Heart left ventricle (tissue), 16 donors: ENCODE measurements at places on chromosomes 6 and 20. TPM values are rescaled to one million over a fixed set of nuclear protein-coding genes. Genes with fewer than 3 reads are reported as not detected.

- no peak for DNase-seq
- H3K27ac ChIP-seq = no peak overlapping the region
- H3K4me1 ChIP-seq = peaks cover 4% of the 10 kb centered on the region
- H3K27me3 ChIP-seq = no peaks in the 10 kb centered on the region
- no peaks in the 10 kb centered on the region for H3K36me3 ChIP-seq
These were observed 11.5 kb upstream of the BTBD9 start for GRCh38 chr6:38651121-38651784.

DNA sequence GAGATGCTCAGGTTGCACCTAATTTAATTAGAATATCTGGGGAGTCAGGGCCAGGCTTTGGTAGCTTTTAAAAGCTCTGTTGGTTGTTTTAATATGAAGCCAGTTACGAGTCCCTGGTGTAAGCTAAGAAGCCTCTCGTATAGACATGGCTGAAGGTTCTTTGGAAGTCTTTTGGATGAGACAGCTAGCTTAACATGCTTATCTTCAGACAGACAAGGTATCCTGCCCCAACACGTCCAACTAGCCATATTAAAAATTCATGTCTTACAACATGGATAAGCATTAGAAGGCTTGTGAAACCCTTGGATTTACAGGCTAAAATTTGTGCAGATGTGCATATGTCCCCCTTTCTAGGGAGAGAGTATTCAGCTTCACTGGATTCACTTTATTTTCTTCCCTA, 105.7 kb upstream of the KCNK16 start:
- DNase-seq = no peak
- no peaks in the 10 kb centered on the region for H3K4me1 ChIP-seq
- no peak overlapping the region for H3K4me3 ChIP-seq
- no peak overlapping the region for H3K27ac ChIP-seq
- no peaks in the 10 kb centered on the region for H3K27me3 ChIP-seq
- no peaks in the 10 kb centered on the region for H3K36me3 ChIP-seq

GRCh38 chr6:16124198-16125180, 4.4 kb upstream of the MYLIP start:
- H3K4me3 ChIP-seq = no peak overlapping the region
- no peaks in the 10 kb centered on the region for H3K36me3 ChIP-seq
- no peak overlapping the region for H3K27ac ChIP-seq
- DNase-seq = no peak

The RAET1L gene
- polyA plus RNA-seq = not detected

The OR2H2 gene
- polyA plus RNA-seq = not detected

The NAA20 gene
- 130 TPM for polyA plus RNA-seq

GRCh38 chr20:56788041-56788670, 159.1 kb downstream of the TFAP2C start:
- DNase-seq = no peak
- no peaks in the 10 kb centered on the region for H3K36me3 ChIP-seq
- H3K27ac ChIP-seq = no peak overlapping the region

The C6orf118 gene
- not detected for polyA plus RNA-seq

DNA sequence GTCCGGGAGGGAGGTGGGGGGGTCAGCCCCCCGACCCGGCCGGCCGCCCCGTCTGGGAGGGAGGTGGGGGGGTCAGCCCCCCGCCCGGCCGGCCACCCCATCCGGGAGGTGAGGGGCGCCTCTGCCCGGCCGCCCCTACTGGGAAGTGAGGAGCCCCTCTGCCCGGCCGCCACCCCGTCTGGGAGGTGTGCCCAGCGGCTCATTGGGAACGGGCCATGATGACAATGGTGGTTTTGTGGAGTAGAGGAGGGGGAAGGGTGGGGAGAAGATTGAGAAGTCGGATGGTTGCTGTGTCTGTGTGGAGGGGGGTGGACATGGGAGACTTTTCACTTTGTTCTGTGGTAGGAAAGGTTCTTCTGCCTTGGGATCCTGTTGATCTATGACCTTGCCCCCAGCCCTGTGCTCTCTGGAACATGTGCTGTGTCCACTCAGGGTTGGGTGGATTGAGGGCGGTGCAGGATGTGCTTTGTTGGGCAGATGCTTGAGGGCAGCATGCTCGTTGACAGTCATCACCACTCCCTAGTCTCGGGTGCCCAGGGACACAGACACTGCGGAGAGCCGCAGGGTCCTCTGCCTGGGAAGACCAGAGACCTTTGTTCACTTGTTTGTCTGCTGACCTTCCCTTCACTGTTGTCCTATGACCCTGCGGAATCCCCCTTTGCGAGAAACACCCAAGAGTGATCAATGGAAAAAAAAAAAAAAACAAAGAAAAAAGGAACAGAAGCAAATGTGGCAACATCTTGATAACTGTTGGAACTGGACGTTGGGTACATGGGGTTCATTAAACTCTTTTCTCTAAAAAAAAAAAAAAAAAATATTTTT, 15.7 kb upstream of the E2F1 start:
- H3K27me3 ChIP-seq = no peaks in the 10 kb centered on the region
- no peak overlapping the region for H3K4me3 ChIP-seq
- peaks cover 6% of the 10 kb centered on the region for H3K36me3 ChIP-seq
- DNase-seq = no peak
- H3K4me1 ChIP-seq = no peaks in the 10 kb centered on the region

DNA sequence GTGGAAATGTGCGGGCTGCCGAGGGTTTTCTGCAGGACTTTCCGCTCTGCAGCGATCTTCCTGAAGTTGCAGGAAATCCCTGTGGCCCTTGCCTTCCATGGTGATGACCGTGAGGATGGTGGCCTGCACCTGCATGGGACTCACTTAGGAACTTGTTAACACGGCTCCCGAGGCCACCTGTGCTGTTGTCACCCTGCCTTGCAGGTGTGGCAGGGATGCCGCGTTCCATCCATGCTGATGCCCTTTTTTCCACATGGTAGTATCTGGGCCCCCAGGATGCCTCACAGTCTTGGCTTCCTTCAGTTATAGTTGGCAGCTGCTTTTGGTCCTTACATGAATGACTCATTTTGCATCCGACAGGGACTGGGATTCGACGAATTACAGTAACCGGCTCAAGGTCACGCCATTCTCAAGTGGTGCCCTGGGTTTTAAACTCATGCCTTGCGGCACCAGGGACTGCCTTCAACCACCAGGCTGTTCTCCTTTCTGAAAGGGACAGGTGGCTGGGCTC, 37.2 kb downstream of the SYNJ2 start:
- no peaks in the 10 kb centered on the region for H3K36me3 ChIP-seq
- DNase-seq = no peak
- peak overlapping the region; percentile 58 for H3K27ac ChIP-seq
- no peak overlapping the region for H3K4me3 ChIP-seq
- H3K27me3 ChIP-seq = no peaks in the 10 kb centered on the region

DNA sequence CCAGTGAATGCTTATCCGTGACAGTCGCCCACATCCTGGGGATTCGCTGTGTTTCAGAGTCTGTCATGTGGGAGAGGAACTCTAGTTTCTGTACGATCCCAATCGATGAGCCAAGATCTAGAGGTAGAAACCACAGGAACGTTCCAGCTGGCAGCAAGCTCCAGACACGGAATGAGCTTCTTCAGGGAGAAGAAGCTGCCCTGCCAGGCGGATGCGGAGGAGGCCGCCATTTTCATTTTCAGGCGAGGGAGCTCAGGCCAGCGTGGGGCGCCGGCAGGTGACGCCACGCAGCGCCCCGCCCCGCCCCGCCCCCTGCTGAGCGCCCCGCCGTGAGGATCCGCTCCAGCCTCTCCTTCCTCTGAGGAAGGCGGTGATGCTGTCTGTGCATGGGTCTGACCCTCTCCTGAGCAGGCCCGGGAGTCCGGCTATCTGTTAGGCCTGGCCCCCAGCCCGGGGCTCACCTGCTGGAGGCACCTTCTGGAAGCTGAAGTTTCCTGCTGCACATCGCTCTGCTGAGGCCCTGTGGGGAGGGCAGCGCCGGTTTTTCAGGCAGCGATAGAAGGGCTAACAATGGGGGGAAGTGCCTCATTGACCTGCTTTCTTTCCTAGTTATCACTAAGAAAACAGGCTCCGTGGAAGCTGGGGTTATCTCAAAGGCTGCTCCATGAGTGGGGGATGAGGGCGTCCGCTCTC, 147.5 kb downstream of the ERMARD start:
- DNase-seq = no peak
- no peaks in the 10 kb centered on the region for H3K4me1 ChIP-seq
- H3K27me3 ChIP-seq = no peaks in the 10 kb centered on the region
- H3K4me3 ChIP-seq = peak overlapping the region; percentile 13
- no peaks in the 10 kb centered on the region for H3K36me3 ChIP-seq
- H3K27ac ChIP-seq = no peak overlapping the region

DNA sequence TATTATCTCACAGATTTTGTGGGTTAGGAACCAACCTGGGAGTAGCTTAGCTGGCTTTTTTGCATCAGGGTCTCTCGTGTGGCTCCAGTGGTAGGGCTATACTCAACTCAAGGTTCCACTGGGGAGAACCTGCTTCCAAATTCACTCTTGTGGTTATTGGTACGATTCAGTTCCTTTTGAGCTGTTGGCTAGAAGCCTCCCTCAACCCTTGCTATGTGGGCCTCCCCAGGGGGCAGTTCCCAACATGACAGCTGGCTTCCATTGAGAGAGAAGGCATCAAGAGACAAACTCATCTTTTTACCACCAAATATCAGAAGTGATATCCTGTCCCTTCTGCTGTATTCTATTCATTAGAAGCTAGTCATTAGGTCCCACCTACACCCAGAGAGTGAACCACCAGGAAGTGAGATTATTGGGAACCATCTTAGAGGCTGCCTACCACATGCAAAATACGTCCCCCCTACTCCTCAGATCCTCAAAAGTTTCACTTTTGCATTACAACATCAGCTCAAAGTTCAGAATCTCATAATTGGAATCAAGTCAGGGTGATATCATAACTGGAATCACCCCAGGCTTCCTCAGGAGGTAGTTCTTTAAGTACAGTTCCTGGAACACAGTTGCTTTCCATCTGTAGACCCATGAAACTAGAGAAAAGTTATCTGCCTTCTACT, 30.9 kb downstream of the MKKS start:
- no peak for DNase-seq
- H3K36me3 ChIP-seq = no peaks in the 10 kb centered on the region
- H3K27ac ChIP-seq = no peak overlapping the region
- H3K27me3 ChIP-seq = no peaks in the 10 kb centered on the region

The ZNF831 gene
- 0.06 TPM for polyA plus RNA-seq

GRCh38 chr6:134315974-134316441, 1.9 kb downstream of the SGK1 start:
- no peak for DNase-seq
- H3K4me1 ChIP-seq = no peaks in the 10 kb centered on the region
- H3K36me3 ChIP-seq = no peaks in the 10 kb centered on the region
- H3K27me3 ChIP-seq = peaks cover 9% of the 10 kb centered on the region
- no peak overlapping the region for H3K27ac ChIP-seq

The C20orf204 gene
- polyA plus RNA-seq = 0.42 TPM
